RPMI8226 (cell line): ENCODE measurements at places on chromosomes 13 and 19.

DNA sequence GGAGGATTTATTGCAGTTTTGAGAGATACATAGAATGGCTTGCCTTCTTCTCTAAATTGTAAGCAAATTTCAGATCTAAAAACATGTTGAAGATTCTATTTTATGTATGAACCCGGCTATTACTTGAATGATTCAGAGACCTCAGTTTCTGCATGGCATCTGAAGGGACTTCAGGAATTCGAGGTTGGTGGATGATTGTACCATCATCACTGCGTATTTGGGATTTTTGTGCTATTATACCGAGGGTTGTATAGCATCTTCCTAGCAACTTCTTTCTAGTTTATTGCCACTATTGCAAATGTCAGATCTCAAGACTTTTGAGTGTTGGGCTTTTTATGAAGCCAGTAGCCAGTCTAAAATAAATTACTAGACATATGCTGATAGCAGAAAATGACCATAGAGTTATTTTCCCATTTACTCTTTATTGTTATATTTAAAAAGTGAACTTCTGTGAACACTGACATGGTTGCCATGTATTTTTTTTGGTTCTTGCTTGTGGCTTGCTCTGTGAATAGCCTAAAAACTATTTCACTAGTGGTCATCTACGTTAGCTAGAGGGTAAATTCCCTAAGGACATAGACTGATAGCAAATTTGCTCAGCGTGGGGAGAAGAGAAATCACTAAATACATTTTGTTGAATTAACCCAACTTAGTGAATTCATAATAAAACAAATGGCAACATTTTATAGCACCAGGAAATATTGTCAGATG is 70.6 kb upstream of the KLF12 start:
- no peak for DNase-seq

DNA sequence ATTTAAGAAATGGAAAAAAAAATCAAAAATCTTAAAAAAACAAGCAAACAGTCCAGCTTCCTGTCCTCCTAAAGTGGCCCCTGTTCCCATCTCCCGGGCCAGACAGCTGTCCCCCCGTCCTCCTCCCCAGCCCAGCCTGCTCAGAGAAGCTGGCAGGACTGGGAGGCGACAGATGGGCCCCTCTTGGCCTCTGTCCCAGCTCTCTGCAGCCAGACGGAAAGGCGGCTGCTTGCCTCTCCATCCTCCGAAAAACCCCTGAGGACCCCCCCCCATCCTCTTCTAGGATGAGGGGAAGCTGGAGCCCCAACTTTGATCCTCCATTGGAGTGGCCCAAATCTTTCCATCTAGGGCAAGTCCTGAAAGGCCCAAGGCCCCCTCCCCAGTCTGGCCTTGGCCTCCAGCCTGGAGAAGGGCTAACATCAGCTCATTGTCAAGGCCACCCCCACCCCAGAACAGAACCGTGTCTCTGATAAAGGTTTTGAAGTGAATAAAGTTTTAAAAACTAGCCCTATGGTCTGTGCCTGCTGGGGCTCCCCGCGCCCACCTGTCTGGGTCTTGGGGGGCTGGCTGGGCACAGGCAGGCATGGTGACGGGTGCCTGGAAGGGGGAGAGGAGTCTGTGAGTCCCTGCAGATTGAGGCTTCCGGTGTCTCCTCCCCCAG is 3.8 kb downstream of the GADD45GIP1 start:
- DNase-seq: no peak

- no peak for DNase-seq
Observed at GRCh38 chr19:14369399-14370168, 11.7 kb upstream of the ADGRE5 start.

- no peak for DNase-seq
Observed at GRCh38 chr19:30447553-30447870, 75.3 kb downstream of the ZNF536 start.

GRCh38 chr19:42290523-42291434 is 11.2 kb upstream of the PRR19 start:
- DNase-seq: peak; percentile 49

GRCh38 chr13:23709536-23709935 is 139.3 kb downstream of the TNFRSF19 start:
- no peak for DNase-seq

GRCh38 chr13:66367356-66367755 is 862.8 kb downstream of the PCDH9 start:
- DNase-seq: no peak

- no peak for DNase-seq
Observed at GRCh38 chr13:23848646-23849141, 40.5 kb downstream of the MIPEP start.

DNA sequence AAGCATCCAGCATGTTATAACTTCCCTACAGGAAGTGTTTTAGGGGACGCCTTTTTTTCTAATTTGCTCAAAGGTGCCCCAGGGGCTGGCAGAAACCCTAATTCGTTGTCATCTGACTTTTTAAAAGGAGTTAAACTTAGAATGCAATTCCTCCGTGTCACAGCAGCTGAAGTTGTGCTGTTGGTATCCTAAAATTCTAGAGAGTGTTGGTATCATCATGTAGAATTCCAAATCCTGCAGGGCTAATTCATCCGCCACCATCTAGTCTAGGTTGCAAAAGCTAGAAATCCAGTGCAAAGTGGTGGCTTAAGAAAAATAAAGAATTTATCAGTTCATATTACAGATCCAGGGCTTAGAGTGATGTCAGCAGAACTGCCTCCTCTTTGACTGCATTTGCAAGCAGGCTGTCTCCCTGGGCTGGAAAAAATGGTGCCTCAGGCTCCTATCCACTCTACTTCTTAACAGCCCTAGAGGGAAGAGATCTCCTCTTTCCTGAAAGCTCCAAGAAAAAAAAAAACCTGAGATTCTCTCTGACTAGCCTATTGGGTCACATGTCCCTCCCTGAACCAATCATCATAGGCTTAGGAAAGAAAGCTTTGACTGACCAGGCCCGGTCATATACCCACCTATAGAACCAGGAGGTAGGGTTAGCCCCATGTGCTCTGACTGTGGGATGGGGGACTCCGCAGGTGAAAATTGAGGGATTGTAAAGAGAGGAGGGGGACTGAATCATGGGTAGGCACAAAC is 73.0 kb downstream of the MAP4K1 start:
- peak; percentile 63 for DNase-seq

- DNase-seq: no peak
Observed at GRCh38 chr13:34421347-34421719, 520.7 kb upstream of the NBEA start.

GRCh38 chr19:40867701-40868100 is 14.3 kb downstream of the CYP2A7 start:
- DNase-seq: no peak

GRCh38 chr13:113448885-113449692 is 4.2 kb downstream of the ADPRHL1 start:
- peak; percentile 97 for DNase-seq

DNA sequence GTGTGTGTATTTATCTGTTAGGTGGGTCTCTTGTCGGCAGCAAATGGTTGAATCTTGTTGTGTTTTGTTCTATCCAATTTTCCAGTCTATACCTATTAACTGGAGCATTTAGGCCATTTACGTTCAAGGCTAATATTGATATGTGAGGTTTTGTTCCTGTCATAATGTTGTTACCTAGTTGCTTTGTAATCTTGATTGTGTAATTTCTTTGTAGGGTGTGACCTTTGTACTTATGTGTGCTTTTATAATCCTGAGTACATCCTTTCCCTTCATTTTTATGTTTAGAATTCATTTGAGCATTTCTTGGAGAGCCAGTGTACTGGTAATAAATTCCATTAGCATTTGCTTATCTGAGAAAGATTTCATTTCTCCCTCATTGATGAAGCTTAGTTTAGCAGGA is 83.0 kb upstream of the MIR17HG start:
- no peak for DNase-seq

DNA sequence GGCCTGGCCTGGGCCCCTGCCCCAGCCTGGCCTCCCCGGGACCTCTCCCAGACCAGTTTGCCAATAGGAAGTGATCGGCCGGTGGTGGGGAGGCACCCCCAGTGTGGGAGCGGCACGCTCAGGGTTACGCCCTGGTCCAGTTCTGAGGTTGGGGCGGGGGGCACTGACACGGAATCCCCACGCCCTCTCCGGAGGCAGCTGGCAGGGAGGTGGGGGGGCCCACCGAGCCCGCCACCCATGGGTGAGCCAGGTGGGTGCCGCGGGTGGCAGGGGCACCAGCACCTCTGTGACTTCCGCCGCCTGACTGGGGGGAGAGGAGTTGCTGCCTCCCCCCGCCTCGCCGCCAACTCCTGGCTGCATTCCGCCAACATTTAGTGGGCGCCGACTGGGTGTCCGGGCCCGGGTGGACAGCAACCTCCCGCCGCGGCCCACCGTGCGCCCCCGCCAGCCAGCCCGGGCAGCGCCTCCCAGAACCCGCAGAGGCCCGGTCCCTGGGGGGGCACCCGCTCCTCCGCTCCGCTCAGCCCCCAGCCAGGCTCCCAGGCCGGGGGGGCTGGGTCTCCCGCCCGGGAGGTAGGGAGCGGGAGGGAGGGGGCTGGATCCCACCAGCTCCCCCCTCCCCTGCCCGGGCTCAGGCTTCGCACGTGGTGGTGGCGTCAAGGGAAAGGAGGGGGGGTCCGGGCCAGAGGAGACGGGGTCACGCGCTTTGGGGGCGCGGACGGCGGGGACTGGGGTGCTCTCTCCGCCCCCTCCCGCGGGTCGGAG is 2.0 kb downstream of the ZBTB7A start:
- DNase-seq: peak; percentile 48

DNA sequence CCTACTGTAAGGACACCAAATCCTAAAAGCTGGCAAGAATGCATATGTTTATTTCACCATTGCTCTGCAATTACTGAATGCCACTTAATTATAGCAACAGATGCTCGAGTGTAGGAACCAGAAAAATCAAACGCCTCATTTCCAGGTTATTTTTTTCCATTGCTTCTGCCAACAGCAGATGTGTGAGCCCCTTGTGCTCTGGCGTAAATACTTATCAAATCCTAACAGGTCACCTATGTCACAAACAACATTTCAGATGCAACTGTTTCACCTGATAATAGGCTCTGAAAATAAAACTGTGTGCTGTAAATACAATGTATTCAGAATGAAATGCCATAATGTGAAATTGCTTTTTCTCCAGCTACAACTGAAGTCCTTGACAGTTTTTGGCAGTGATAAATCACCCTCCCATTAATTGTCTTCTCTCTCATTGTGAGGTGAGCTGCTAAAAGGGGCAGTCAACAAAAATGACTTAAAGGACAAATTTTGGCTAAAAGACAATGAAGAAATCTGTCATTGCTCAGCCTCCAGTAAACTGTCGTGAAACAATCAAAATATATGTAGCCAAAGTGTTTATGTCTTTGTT is 344.0 kb downstream of the DACH1 start:
- DNase-seq: no peak

DNA sequence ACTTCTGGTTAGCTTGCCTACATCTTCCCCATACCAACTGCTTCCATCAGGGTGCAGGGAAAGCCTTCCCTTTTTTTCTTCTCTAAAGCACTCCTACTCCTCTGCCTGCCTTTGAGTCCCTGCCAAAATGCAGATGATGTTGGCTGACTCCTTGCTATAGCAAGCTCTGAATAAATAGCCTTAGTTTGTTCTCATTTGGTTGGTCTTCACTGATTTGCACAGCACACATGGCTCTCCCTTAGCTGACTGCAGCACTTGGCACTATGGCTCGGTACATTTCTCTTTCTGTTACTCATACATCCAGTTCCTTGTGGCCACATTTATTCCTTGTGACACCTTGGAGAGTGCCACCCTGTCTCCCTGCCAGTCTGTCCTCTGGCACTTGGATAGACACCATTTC is 249.8 kb downstream of the DCLK1 start:
- no peak for DNase-seq

DNA sequence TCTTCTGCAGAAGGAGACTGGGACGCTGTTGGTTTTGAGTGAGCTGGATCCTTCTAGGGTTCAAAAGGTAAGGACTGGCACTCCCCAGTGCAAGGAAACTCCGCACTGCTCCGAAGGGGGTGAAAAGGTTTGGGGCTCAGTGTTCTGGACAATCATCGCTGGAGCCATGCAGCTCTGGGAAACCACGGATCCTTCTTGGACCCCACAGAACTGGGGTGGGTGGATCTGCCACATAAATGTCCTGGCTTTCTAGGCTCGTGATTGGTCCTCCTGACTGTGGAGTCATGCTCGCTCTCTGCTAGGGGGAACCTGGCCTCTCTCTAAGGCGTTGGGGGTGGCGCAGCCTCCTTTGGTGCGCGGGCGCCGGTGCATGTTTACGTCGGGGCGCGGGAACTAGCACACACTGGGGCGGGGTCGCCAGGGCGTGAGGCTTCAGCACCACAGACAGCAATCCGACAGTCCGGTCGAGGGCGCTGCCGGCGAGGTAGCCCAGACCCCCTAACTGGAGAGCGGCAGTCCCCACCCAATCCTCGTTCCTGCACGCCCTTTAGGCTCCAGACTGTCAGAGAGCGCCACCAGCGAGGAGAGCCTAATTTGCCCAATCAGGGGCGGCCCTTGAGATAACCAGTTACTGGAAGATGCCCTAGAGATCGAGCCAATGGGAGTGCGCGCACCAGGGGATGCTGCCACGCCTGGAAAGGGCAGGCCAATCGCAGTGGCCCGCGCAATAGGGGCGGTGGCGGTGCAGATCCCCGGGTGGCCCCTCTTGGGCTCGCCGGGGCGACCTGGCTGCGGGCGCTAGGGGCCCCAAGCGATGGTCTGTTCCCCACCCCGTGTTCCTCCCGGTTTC is 913 bp upstream of the ELAVL3 start:
- DNase-seq: peak; percentile 90

GRCh38 chr13:33367926-33368325 is 82.4 kb upstream of the STARD13 start:
- DNase-seq: no peak

- no peak for DNase-seq
Observed at GRCh38 chr19:49128545-49129237, 9.3 kb downstream of the PPFIA3 start.

- DNase-seq: peak; percentile 31
Observed at GRCh38 chr19:16920816-16921529, 32.2 kb downstream of the F2RL3 start.

- DNase-seq: no peak
Observed at GRCh38 chr13:44806826-44807225, 182.4 kb downstream of the NUFIP1 start.

- no peak for DNase-seq
Observed at GRCh38 chr13:32032759-32033158, 1.2 kb downstream of the FRY start.

- DNase-seq: no peak
Observed at GRCh38 chr19:4951656-4952055, 17.3 kb upstream of the KDM4B start.

DNA sequence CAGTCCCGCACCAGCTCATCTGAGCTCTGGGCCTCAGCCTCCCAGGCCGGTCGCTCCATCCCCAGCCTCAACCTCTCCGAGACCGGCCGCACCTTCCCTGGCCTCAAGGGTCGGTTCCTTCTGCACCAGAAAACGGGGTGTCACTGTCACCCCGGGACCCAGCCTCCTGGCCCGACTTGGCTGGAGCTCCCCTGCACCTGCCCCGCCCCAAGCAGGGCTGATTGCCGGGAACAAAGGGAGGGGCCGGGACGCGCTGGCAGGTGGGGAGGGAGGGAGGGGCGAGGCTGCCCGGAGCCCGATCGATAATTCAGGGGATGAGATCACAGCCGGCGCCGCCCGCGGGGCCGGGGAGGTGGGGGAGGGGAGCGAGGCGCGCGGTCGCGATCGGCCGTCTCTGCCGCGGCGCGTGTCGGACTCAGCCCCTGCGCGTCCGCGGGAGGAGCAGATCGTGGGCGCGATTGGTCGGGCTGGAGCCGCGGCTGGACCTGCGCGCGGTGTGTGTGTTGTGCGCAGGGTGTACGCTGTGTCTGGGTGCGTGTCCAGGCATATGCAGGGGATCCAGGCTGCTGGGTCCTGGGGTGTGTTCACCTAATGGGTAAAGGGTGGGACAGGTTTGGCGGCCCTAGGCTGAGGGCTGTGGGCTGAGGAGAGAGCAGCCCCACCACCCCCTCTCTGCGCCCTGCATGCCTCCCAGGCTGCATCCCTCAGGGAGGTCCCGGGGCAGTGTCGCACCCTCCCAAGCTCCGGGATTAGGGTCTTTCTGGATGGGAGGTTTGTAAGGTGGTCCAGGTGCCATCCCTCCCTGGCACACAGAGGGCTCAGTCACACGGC is 1.1 kb upstream of the SHC2 start:
- no peak for DNase-seq
